ENCODE measurements at places on chromosomes 1 and 21. TPM values are rescaled to one million over a fixed set of nuclear protein-coding genes. Genes with fewer than 3 reads are reported as not detected.

DNA sequence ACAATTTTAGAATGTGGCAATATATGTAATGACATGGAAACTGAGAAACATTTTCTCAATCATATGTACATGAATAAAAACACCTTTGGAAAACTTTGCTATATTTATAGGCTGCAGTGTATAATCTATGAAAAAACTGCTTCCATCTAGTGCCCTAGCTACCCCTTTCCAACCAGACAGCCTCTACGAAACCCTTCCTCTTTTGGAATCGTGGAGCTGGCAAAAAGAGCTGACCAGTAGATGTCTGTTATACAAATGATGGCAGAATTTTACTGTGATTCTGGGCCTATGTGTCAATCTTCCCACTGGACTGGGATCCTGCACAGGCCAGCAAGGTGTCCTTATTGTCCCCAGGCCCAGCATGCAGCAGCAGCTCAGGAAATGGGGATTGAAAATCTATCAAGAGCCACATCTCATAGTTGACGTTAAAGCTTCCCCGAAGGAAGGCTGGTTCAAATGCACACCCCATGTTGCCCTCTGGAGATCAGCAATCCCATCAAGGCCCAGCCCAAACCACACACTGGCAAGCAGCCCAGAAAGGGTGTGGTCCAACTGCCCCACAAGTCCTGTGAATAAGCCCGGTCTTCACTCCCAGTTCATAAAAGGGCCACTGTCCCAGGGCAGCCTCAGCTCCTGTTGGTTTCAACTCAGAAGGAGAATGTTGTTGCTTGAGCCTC is 8.8 kb upstream of the FAM20B start:
- DNase-seq: peak; percentile 98

GRCh38 chr1:3690282-3691065 is 38.2 kb downstream of the TP73 start:
- DNase-seq: no peak

DNA sequence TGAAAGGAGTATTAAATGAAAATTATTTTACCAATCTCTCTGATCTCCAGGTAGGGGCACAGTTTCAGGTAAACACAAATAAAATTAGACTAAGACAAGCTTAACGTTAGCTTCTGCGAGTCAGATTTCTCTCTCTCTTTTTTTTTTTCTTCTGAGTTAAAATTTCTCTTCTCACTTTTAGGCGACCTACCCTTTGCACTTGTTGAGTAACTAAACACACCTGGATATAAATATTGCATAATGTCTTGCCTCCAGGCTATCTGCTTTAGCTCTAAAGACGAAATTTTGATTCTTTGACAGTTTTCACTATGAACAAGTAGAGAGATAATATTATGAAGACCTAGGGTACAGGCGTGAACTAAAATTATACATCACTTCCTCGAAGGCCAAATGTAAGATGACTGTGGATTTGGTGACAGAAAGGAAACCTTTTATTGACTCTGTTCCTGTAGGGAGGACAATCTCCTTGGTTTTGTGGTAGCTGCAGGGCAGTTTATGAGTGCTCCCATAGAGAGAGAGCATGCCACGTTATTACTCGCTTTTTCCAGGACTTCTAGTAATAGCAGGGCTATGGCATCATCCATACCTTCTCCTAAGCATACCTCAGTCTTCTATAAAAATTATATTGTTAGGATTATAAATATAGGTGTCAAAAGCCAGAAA is 303.8 kb upstream of the NEGR1 start:
- DNase-seq: no peak

- no peak for DNase-seq
Observed at GRCh38 chr21:41593051-41593759, 85.2 kb upstream of the TMPRSS2 start.

- DNase-seq: no peak
Observed at GRCh38 chr1:36479505-36480051, 3.1 kb downstream of the CSF3R start.

- DNase-seq: no peak
Observed at GRCh38 chr21:17777072-17777765, 41.9 kb downstream of the C21orf91 start.

DNA sequence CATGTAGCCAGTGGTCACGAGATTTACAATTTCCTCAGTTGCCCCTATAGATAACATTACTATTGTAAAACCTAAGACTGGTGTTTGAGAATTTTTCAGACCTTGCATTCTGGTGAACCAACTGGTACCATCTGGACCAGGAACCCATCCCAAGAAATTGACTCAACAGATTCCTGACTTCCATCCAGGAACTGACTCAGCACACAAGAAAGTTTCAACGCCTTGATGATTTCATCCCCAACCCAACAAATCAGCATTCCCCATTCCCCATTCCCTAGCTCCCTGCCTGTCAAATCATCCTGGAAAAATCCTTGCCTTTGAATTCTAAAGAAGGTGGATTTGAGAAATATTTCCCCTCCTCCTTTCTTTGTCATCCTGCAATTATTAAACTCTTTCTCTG is 529.8 kb upstream of the PRMT6 start:
- DNase-seq: peak; percentile 6

HMCN1 gene
- total RNA-seq: under 0.01 TPM

DNASE2B gene
- total RNA-seq: not detected

All from LHCN-M2 (cell line).